ENCODE measurements at places on chromosomes 4 and X.

DNA sequence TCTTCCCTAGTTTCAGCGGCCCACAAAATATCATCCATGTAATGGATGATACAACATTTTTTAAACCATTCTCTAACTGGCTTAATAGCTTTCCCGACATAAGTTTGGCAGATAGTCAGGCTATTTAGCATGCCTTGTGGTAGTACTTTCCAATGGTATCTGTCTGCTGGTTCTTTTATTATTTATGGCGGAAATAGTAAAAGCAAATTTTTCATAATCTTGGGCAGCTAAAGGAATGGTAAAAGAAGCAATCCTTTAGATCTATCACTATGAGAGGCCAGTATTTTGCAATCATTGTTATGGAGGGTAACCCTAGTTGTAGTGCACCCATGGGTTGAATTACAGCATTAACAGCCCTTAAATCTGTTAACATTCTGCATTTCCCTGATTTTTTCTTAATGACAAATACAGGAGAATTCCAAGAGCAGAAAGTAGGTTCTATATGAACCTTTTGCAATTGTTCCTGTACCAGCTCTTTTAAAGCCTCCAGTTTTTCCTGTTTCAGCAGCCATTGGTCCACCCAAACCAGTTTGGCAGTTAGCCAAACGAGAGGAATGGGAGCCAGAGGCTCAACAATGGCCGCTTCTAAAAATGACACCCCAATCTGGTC lies 14.3 kb upstream of the HSD17B11 start:
- no peak for DNase-seq

DNA sequence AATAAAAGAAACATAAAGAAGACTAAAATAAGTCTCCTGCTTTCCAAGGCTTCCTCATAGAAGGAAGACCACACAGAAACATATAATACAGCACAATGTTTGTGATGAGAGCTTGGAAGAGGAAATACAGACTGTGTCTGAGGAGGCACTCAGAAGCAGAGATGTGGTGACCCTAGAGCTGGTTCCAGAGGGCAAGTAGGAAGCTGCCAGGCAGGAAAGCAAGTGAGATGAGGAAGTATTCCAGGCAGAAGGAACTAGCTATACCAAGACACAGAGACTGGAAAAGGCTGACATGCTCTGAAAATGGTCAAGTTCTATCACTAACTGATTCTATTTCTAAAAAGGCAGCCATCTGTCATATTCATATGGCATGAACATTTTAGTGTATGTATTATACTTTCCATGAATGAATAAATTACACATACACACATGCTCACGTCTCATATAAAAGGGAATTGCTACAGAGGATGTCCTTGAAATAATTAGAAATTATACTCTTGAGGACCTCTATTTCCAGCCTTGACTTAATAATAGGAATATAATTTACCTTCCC lies 16.6 kb upstream of the HSFX2 start:
- DNase-seq = no peak

DNA sequence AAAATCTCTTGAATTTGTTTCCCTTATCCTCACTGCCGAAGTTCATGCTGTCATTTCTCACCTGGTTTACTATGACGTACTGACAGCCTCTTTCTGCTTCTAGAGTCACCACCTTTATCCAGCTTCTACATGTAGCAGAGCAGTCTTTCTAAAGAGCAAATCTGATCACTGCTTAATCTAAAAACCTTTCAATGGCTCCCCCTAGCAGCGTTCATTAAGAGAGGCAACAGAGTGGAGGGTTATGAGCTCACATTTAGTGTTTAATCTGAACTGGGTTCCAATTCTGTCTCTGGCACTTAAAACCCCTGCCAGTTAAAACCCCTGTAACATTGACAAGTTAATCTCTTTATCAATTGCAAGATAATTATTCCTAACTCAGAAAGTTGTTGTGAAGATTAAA lies 4.4 kb downstream of the RBPJ start:
- peak; percentile 32 for DNase-seq

- DNase-seq = no peak
These were observed 179.4 kb downstream of the FBXW7 start for GRCh38 chr4:152356428-152357034.

DNA sequence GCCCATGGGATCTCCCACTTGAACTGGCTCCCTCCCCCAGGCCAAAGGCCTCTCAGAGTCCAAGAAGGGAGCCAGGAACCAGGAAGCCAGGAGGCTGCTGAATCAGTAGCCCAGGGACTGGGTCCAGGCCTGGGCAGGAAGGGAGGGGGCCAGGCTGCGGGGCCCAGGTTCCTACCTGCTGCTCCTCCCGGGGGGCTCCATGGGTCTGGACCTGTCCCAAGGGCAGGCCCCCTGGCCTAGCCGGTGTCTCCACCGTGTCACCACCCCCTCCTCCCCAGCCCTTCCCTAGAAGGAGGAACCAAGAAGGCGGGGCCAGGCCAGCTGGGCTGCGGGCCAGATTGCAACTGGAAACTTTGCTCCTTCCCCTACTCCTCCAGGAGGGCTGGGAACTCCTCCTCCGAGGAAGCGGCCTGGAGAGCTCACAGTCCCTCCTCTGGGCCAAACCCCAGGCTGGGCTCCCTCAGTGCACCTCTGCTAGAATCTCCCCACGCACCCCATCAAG lies at the start of gene IQSEC2:
Gene IQSEC2 (minus strand): TSS at position 264 of the 502 bp plus-strand sequence.
- peak; percentile 54 for DNase-seq

DNA sequence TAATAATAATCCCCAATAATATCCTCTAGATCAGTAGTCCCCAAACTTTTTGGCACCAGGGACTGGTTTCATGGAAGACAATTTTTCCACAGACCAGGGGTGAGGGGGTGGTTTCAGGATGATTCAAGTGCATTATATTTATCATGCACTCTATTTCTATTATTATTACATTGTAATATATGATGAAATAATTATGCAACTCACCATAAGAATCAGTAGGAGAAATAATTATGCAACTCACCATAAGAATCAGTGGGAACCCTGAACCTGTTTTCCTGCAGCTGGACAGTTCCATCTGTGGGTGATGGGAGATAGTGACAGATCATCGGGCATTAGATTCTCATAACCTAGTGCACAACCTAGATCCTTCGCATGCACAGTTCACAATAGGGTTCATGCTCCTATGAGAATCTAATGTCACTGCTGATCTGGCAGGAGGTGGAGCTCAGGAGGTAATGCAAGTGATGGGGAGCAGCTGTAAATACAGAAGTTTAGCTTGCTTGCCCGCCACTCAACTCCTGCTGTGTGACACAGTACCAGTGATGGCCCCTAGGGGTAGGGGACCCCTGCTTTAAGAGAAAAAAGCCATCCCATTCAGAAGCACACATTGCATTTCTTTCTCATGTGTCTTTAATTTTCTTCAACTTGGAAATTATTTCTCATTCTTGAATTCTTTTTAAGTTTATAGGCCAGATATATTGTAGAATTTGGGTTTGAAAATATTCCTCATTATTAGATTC lies 16.0 kb upstream of the SH3RF1 start:
- DNase-seq = no peak

DNA sequence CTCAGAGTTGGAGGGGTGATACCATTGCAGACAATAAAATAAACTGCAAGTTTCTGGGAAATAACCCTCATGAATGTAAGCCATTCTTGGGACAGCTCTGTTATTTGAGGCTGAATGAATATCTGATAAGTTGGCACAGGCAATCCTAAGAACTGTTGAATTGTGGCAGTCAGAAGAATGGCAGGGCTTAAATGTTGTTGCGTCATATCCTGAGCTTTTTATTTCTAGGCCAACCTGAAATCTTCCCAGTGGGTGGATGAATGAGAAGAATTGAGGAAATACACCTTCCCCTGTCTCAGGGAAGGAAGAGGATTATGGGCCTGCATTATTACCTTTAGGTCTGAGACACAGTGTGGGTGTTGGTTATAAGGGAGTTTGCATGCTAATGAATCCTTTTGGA lies 64.4 kb upstream of the C4orf54 start:
- DNase-seq = no peak

GRCh38 chr4:100357542-100357941 lies 160.3 kb downstream of the EMCN start:
- DNase-seq = no peak

DNA sequence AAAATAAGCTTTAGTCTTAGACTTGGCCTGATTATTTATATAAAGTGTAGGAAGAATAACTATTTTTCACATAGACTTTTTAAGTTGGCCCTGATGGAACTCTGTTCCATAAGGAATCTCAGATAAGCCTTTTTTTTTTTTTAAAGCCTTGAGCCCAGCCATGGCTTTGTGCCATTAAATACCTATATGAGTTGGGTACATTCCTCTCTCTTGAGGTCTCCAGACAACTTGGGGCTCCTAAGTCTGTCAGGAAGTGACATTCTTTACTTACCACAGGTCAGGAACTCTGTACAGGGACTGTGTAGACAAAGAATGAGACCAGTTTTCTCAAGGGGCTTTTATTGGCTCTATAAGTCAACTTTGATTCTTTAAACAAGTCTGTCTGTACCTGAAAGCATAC lies 27.1 kb upstream of the IGFBP7 start:
- DNase-seq = no peak

DNA sequence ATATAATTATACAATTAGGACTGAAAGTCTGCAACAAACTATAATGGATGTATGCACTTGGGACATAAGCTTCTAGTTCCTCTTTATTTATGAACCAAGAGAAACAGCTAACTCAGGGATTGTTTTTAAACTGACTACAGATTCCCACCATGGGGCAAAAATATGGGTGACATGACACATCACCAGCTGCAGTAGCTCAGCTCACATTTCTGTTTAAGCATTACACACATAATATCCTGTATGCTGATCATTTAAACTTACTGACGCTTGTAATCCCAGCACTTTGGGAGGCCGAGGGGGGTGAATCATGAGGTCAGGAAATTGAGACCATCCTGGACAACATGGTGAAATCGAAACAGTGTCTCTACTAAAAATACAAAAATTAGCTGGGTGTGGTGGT lies 11.5 kb downstream of the FGB start:
- no peak for DNase-seq

DNA sequence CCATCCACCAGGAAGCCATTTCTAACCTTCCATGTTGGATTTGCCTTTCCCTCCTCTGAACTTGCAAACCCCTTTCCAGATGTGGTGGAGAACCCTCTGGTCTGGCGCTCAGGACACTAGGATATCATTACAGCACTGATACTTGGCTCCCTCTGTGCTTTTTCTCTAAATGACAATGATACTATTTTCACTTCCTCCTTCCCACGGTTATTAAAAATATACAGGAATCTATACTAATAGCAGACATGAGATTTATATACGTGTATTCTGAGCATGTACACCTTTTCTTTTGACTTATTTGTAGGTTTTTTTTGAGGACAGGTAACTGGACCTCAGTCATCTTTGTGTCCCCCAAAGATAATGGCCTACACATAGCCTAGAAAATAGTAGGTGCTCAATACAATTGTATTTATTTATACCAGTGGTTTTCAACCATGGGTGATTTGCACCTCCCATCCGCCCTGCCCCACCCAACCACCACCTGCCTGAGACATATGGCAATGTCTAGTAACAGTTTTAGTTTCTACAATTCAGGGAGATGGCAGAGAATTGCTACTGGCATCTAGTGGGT lies 60.4 kb upstream of the PLAC8 start:
- DNase-seq = no peak

- no peak for DNase-seq
These were observed 300.6 kb downstream of the STIM2 start for GRCh38 chr4:27161191-27161590.

DNA sequence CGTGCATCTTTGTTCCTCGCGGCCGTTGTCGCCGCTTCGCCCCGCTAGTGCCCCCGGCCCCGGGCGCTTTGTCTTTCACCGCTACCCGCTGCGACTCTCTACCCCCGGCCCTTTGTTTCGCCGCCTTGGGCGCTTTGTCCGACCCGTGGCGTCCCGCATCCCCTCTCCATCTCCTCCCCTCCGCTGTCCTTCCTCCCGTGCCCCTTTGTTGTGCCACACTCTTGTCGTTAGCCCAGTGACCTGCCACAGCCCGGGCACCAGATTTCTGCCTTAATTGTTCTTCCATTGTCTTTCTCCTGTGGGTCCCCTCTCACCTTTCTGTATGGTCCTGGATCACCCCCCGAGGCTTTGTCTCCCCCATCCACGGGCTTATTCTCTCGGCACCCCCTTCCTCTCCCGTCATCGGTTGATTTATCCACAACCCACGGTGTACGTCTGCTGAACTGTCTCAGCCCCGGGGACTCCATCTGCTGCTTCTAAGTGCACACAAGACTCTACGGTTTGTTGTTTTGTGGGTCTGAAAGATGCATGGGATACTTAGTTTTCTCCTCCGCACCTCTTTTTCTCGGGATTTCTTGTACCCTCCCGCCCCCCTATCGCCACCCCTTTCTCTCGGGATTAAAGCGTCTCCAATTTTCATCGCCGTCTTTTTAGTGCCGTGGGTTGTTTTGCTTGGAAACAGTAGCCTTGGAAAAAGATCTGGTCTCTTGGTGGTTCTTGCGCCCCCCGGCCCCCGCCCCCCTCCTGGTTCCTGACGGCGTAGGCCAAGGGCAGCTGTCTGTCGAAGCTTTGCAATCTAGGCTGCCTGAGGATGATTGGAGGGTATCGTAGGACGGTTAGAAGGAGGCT lies 783 bp downstream of the RBPJ start:
- peak; percentile 39 for DNase-seq

DNA sequence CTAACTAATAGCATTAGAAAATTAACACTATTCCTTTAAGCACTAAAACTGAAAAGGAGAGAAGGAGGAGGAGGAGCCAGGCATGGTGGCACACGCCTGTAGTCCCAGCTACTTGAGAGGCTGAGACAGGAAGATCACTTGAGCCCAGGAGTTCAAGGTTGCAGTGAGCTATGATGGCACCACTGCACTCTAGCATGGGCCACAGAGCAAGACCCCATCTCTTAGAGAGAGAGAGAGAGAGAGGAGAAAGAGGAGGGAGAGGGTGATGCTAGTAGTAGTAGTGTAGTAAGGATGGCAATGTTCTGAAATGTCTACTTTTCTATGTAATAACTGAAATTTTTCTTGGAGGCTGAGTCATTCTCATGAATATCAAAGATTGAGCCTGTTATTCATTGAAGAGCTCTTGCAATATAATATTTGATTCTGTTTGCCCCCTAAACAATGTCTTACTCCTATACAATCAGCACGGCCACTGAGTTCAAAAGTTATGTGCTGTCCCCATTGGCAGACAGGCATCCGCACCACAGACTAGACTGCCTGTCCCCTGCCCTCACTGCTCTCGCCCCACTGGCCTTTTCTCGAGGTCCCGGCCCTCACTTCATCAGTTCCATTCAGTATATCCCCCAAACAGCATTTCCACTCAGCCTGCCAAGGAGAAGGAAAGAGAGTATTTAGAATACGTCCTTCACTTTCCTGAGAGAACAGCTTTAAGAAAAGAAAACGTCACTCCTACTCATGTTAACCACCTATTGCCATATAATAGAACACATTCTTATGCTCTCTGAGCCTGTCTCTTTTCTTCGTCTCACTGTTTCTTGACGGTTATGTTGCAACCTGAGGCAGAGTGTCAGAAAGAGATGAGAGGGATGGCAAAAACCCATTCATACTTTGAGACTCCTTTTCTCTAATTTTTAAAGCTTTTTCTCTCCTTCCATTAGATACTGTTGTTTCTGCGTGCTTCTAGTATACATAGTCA lies 238.1 kb downstream of the PALLD start:
- no peak for DNase-seq

GRCh38 chrX:38662640-38663039 lies 101.3 kb downstream of the TSPAN7 start:
- no peak for DNase-seq

All from G401 (cell line).